ENCODE measurements at places on chromosomes 16 and 17. TPM values are rescaled to one million over a fixed set of nuclear protein-coding genes. Genes with fewer than 3 reads are reported as not detected.

MYL4 gene
- 0.17 TPM for polyA plus RNA-seq

CES3 gene
- polyA plus RNA-seq = 0.06 TPM

KRTAP16-1 gene
- not detected for polyA plus RNA-seq

KCNH4 gene
- 0.01 TPM for polyA plus RNA-seq

Data from AG04450 (cell line).